Breast epithelium (tissue), 4 donors: ENCODE measurements at places on chromosomes 1 and 21. TPM values are rescaled to one million over a fixed set of nuclear protein-coding genes. Genes with fewer than 3 reads are reported as not detected.

DNA sequence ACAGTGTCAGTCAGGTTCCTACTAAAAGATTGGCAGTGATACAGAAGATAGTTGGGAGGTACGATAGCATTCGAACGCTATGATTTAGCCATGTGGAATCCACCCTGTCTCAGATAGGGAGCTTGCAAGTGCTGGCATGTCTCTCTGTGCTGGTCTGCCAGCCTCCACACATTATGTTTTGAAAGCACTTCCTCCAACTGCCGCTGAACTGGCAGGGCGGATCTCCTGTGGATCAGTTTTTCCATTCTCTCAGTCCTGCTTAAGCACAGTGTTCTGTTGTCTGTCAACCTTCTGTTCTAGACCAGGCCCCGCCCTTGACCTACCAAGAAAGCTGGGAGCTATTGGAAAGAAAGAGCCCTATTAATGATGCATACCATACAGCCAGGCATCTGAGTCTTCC, 65.5 kb upstream of the PALMD start:
- no peaks in the 10 kb centered on the region for H3K4me1 ChIP-seq
- no peaks in the 10 kb centered on the region for H3K27me3 ChIP-seq
- no peak overlapping the region for H3K4me3 ChIP-seq
- DNase-seq = no peak

Gene PTPRU
- 16.0 TPM for total RNA-seq

DNA sequence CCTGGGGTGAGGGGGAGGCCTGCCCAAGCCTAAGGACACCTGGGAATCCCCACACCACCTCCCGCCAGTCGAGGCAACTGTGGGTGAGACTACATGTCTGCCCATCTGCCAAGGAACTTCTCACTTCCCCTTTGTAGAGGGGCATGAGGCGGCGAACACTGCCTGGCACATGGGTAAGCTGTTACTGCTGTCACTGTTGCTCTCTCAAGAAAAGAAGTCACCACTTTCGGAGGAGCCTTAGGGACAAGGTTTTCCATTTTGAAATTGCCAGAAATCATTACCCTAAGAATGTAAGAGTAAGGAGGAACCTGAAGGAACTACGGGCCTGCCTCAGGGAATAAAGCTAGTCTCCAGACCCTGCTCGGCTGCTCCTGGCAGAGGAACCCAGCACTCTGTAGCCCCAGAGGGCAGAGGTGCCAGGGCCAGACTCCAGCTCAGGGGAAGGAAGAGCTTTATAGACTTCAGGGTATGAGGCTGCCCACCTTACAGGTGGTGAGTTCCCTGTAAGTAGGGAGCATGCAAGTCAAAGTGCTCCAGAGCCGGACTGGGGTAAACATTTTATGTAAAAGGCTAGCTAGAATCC, 23.3 kb downstream of the SLC2A1 start:
- H3K27me3 ChIP-seq = no peaks in the 10 kb centered on the region
- no peaks in the 10 kb centered on the region for H3K36me3 ChIP-seq
- peaks cover 44% of the 10 kb centered on the region for H3K4me1 ChIP-seq
- H3K27ac ChIP-seq = peak overlapping the region; percentile 72
- DNase-seq = peak; percentile 38
- H3K4me3 ChIP-seq = no peak overlapping the region

- H3K4me3 ChIP-seq = no peak overlapping the region
- H3K27me3 ChIP-seq = no peaks in the 10 kb centered on the region
- H3K27ac ChIP-seq = no peak overlapping the region
- DNase-seq = no peak
- H3K36me3 ChIP-seq = no peaks in the 10 kb centered on the region
Measured at GRCh38 chr21:44649521-44650100, 3.4 kb downstream of the KRTAP10-11 start.

Gene NAXE
- 70.4 TPM for total RNA-seq

DNA sequence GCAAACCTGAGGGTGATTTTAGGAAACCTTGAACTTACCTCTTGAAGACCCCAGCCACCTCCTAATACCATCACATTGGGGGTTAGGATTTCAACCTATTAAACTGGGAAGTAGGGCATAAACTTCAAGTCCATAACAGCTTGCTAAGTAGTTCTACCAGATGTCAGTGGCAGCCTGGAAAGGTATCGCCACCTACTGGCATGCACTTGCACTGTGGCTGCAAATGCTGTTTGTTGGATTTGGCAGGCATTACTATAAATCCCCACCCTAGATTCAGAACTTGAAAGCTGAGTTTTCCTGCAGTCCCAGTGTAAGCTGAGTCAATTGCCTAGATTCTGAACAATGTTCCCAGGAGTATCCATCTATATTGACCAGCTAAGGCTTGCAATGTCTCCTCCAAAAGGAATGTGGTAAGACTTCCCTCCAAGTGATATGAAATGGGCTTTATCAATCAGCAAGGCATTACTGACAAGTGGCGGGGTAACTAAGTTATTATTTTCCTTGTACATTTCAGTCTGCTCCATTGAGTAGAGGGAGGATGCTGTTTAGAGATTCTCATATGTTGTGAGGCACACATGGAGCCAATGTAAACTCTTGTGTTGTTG, 474.5 kb downstream of the PTPRC start:
- no peak for DNase-seq
- H3K27me3 ChIP-seq = no peaks in the 10 kb centered on the region
- no peaks in the 10 kb centered on the region for H3K4me1 ChIP-seq

GRCh38 chr1:121558514-121558913, 373.7 kb downstream of the SRGAP2C start:
- H3K4me1 ChIP-seq = no peaks in the 10 kb centered on the region
- no peak for DNase-seq
- no peak overlapping the region for H3K4me3 ChIP-seq

GRCh38 chr1:59747420-59748024, 67.2 kb upstream of the HOOK1 start:
- no peak overlapping the region for H3K4me3 ChIP-seq
- no peak for DNase-seq
- no peaks in the 10 kb centered on the region for H3K4me1 ChIP-seq
- no peaks in the 10 kb centered on the region for H3K27me3 ChIP-seq
- H3K27ac ChIP-seq = peak overlapping the region; percentile 0
- no peaks in the 10 kb centered on the region for H3K36me3 ChIP-seq

Gene CHI3L2
- total RNA-seq = 22.0 TPM

Gene HSD3B1
- total RNA-seq = not detected

GRCh38 chr1:151051356-151052009, 3.9 kb downstream of the C1orf56 start:
- H3K36me3 ChIP-seq = peaks cover 9% of the 10 kb centered on the region
- H3K27me3 ChIP-seq = no peaks in the 10 kb centered on the region
- H3K4me3 ChIP-seq = no peak overlapping the region

- no peaks in the 10 kb centered on the region for H3K36me3 ChIP-seq
- no peak overlapping the region for H3K27ac ChIP-seq
- no peaks in the 10 kb centered on the region for H3K4me1 ChIP-seq
- H3K4me3 ChIP-seq = no peak overlapping the region
- DNase-seq = no peak
- no peaks in the 10 kb centered on the region for H3K27me3 ChIP-seq
Measured at GRCh38 chr1:20164694-20165202, 21.1 kb upstream of the UBXN10 start.

Gene PRMT6
- total RNA-seq = 6.7 TPM

GRCh38 chr1:247825362-247825761, 1.4 kb upstream of the OR14A16 start:
- no peak overlapping the region for H3K4me3 ChIP-seq
- no peak for DNase-seq
- H3K27ac ChIP-seq = no peak overlapping the region
- no peaks in the 10 kb centered on the region for H3K36me3 ChIP-seq

- H3K4me3 ChIP-seq = peak overlapping the region; percentile 47
- H3K36me3 ChIP-seq = no peaks in the 10 kb centered on the region
- no peak for DNase-seq
- H3K27me3 ChIP-seq = peaks cover 4% of the 10 kb centered on the region
- H3K27ac ChIP-seq = peak overlapping the region; percentile 94
- H3K4me1 ChIP-seq = peaks cover 23% of the 10 kb centered on the region
Measured at GRCh38 chr1:21508580-21509350, 458 bp upstream of the ALPL start.

DNA sequence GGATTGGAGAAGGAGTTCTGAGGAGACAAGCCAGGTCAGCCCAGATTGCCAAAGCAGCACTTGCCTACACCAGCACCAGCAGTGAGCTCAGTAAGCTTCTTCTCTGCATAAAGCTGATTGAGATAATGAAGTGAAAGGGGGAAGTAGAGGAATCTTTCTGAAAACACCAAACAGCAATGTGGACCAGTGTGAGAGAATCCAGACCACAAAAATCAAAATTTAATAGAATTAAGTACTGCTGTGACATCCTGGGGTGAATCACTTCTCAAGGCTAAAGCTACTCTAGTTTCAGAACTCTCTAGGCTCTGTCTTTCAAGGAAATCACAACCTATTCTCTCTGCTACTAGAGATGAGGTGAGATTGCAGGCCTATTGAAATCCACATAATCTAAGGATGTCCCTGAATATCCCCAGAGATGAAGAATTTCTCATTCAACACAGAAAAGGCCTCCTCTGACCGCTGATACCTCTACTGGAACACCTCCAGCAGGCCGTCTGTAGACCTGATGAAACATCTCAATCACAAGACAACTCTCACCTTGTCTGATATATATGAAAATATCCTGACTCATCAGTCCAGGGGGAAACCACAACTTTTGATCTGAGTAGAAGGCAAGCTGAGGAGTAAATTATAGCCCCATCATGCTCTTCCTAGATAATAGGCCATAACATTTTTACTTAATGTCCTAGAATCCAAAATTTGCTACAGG, at the start of gene FCRL4:
Gene FCRL4 (minus strand): TSS at position 127 of the 709 bp plus-strand sequence. CDS start 141 bp downstream, outside the sequence.
- peaks cover 3% of the 10 kb centered on the region for H3K27me3 ChIP-seq
- H3K27ac ChIP-seq = no peak within 1 kb of the TSS
- no peak within 1 kb of the TSS for H3K4me3 ChIP-seq
- no peaks in the 10 kb centered on the region for H3K4me1 ChIP-seq

DNA sequence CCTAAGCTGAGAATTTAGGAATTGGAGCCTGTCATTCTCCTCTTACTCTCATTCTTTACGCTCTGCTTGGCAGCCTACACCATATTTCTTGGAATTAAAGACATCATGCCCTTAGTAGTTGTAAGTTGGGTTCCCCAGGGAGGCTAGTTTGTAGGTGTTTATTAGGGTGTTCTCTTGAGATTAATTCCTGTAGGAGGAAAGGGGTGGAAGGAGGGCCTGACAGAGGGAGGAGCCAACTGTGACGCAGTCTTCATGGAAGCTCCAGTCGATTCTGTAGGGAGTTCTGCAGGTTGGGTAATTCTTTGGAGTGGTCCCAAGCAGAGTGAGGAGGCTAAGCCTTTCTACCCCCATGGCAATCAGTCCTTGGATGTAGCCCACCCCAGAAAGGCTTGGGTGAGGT, 111.4 kb downstream of the HHAT start:
- H3K36me3 ChIP-seq = no peaks in the 10 kb centered on the region
- no peaks in the 10 kb centered on the region for H3K4me1 ChIP-seq
- H3K27ac ChIP-seq = no peak overlapping the region
- no peaks in the 10 kb centered on the region for H3K27me3 ChIP-seq
- DNase-seq = no peak

GRCh38 chr1:188027613-188028012, 1198.9 kb downstream of the PLA2G4A start:
- no peak overlapping the region for H3K4me3 ChIP-seq
- no peaks in the 10 kb centered on the region for H3K27me3 ChIP-seq
- DNase-seq = no peak
- no peak overlapping the region for H3K27ac ChIP-seq
